ENCODE measurements at places on chromosomes 12 and 14.

GRCh38 chr12:38930990-38931389 lies 25.6 kb upstream of the CPNE8 start:
- no peak for DNase-seq

DNA sequence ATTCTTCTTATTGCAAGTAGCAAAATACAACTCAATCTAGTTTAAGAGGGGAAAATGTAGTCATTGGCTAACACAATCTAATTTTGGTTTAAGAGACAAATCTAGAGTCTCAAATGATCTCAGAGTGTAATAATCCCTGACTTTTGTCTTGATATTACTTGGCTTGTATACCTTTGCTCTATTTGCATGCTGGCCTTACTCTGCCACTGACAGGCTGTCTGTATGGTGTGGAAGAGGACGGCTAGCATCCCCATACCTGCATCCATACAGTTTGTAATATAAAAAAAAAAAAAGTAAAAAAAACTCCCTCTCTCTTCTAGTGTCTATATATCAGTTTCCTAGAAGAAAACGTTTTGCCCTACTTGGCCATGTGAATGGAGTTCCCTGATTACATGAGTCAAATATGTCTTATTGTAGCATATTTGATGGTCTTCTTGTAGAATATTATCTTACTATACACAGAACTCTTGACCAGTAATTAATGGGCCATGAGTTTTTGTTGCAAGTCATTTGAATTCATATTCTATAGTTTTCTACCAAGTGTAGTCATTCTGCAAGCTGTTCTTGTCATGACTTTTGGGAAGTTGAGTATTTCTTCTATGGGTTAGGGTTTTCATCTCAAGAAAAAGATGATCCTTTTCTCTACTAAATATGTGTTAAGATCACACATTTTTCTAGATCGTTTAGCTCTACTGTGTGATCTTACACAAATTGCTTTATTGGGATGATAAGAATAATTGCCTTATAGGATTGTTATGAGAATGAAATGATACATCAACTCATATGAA lies 8.2 kb downstream of the HIF1A start:
- no peak for DNase-seq

GRCh38 chr12:46357438-46358324 lies 14.9 kb downstream of the SLC38A2 start:
- no peak for DNase-seq

DNA sequence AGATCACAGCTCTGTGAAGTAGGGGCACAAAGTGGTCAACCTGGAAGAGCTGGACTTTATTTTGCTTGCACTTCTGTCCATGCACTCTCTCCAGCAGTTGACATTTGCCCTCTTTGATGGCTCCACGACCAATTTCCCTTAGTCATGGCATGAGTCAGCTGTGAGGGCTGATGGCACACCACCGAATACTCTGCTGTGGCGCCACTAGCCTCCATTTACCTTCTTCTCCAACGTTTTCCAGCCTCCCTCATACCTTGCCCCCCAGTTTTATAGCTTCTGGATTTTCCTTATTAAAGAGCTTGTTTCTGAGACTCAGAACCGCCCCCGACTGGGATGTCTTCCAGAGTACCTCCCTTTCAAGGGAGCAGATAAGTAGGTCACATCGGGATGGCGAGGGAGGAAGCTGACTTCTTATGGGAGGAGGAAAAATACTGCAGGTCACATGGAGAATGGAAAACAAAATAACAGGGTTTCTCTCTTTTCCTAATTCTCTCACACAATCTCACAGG lies 17.6 kb downstream of the NINJ2 start:
- peak; percentile 34 for DNase-seq

DNA sequence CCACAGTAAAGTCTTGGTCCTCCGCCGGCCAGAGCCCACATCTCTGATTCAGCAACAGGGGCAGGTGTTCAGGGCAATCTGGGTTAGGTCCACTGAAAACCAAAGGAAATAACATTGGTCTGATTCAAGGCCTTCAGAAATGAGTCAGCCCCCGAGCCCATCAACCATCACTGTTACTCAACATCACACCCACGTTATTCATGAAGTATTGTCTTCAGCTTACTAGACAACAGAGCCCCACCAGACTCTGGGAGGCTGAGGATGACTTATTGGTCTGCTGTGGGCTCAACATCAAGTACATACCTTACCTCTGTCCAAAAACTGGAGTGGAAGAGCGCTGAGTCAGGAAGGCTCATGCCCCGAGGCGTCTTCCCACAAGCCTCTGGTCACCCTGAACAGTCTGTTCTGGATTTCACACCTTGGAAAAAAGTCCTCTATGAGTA lies 97.5 kb downstream of the ZFP36L1 start:
- no peak for DNase-seq

DNA sequence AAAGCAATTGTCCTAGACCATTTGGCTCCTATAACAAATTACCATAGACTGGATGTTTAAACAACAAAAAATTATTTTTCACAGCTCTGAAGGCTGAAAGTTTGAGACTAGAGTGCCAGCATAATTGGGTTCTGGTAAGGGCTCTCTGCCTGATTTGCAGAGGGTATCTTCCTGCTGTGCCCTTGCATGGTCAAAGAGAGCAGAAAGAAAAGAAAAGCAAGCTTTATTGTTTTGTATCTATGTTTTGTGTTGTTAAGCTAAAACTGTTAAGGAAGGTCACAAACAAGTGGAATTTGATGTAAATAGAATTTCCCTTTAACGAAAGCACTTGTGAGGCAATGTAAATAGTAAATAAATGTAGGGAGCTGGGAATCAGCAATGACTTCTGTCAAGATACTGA lies 1031.0 kb upstream of the ATXN7L3B start:
- DNase-seq = no peak

DNA sequence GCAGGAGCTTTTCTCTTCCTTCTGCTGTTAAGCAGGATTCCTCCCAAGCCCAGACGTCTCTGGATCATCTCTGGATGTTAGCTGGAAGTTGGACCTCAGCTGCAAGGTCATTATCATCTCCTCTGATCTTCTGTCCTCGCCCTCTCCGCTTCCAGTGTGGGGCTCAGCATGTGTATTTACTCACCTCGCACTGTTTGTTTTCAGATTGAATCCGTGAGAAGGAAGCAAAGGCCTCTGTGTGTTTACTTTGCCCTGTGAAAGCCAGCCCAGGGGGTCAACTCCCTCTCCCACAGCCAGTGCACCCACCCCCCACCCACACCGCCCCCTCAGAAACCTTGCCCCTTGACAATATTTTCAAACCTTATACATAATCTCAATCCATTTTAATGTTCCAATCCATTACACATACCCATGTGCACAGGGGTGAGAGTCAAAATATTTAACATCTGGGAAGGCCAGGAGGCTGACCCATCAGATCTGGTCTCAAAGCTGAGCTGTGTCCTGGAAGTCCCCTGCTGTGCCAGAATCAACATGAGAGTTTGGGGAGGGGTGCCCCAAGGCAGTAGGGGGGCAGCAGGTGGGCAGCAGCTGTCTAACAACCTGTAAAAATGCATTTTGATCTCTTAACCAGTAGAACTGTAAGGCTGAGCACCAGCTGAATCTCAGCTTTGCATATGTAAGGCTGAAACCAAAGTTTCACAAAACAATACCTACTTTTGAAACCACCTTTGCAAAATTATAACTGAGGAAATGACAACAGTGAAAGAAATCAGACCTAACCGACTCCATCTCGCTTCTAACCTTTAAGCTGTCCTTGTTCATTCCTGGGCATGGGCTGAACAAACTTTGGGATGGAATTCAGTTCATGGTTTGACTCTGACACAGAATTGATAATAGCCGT lies 157.9 kb downstream of the ZNF664 start:
- DNase-seq = no peak

- DNase-seq = peak; percentile 24
These were observed 929 bp downstream of the CHD8 start for GRCh38 chr14:21454843-21455544.

DNA sequence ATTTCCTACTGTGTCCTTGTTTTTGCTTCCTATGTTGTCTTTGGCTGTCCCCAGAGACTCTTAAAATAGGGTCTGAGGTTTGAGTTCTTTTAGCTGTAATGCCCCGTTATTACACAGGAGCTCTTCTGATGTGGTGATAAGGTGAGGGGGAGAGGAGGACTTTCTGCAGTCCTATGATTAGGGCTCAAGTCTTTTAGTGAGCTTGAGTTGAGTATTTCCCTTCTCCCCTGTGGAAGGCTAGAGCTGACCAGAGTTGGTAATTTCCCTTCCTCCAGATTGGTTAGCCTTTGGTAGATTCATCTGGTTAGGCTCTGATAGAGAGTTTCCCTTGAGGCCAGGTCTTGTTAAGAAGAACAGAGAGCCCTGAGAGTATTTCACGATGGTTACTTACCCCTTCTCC lies 4.3 kb upstream of the HIF1A start:
- DNase-seq = no peak

DNA sequence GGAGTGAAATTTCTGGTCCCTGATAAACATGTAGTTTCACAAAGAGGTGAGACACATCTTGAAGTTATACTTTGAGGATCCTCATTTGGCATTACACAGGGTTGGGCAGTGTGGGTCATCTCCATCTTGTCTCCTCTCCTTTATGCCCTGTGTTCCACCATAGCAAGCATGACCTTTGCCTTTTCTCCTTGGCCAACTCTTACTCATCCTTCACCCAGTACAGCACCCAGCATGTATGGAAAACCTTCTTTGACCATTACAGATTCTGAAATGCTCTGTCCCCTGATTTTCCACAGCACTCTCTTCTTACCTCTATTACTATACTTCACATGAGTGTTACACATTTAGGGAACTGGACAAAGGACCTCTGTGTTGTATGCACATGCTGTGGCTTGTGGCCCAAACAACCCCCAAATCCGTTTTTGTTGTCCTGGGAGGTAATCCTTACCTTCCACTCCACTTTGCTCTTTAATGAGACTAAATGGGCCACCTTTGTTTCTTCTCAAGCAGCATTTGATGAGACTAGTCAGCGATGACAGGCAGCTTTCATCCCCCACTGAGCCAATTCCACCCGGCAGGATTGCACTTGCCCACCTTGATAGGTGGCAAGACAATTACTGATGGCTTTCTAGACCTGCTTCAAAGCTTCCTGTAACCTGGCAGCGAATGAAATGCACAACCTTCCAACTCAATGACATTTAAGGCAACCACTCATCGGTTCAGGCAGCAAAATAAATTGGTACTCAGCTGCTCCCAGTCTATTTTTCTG lies 163.5 kb downstream of the MON2 start:
- peak; percentile 22 for DNase-seq
